Left ventricle myocardium inferior (tissue), 1 donor: ENCODE measurements at places on chromosomes 7 and 10.
A peak's percentile ranks its signal among the peaks of the same experiment; 100 is the strongest.

DNA sequence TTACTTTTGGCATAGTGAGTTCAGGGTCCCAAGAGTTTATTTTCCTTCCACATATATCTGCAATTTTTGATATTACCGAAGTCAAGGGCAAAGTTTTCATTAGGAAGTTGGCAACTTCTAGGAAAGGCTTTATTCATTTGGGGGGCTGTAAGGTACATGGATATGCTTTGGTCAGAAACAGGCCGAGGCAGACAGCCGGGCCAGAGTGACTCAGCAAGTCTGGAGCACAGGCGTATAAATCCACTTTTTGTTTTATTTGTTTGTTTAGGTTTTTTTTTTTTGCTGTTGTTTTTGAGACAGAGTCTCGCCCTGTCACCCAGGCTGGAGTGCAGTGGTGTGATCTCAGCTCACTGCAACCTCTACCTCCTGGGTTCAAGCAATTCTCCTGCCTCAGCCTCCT, 3.7 kb downstream of the ZNF680 start:
- DNase-seq: no peak

DNA sequence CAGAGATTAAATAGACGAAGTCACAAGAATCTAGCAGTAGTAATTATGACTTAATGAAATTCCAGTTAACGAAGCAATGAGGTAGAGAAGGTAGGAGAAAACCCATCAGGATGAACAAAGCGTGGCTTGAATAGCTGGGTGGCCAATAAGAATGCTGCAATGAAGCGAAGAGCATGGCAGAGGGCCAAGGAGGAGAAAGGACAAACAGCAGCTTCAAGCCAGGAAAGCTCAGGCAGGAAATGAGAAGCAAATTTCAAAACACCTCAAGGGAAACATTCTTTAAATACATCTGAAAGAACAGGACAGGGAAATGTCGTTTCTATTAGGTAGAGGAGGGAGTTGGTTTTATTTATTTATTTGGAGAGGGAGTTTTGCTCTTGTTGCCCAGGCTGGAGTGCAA, 122.5 kb downstream of the KIAA1217 start:
- peak; percentile 36 for DNase-seq

- DNase-seq: peak; percentile 45
Measured at GRCh38 chr7:155002411-155003091, 373 bp downstream of the PAXIP1 start.

- no peak for DNase-seq
Measured at GRCh38 chr10:72260976-72261783, 12.5 kb upstream of the DDIT4 start.

- no peak for DNase-seq
Measured at GRCh38 chr10:55158633-55159032, 357.6 kb upstream of the PCDH15 start.

DNA sequence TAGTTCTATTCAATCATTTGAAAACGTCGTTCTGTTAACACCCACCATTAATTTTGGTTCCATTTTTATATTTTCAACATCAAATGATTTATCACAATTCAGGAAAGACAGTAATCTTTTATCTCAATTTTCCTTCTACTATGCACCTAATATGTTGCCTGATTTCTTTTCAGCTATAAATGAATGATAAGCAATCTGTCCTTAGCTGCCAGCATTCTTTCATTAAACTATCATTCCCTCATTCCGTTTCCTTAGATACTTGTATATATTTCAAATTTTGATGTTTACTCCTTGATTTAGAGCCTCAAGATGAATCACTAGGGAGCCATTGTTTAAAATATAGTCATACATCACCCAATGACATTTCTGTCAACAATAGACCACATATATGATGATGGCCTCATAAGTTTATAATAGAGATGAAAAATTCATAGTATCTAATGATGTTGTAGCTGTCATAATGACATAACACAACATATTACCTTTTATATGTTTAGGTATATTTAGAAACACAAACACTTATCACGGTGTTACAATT, 661.7 kb downstream of the IPMK start:
- no peak for DNase-seq
